PC-3 (cell line): ENCODE measurements at places on chromosomes 1 and 21. TPM values are rescaled to one million over a fixed set of nuclear protein-coding genes. Genes with fewer than 3 reads are reported as not detected.
A peak's percentile ranks its signal among the peaks of the same experiment; 100 is the strongest.

GRCh38 chr1:49728377-49728776, 295.4 kb downstream of the AGBL4 start:
- DNase-seq: peak; percentile 84
- H3K36me3 ChIP-seq: no peaks in the 10 kb centered on the region
- H3K27ac ChIP-seq: peak overlapping the region; percentile 60
- H3K27me3 ChIP-seq: no peaks in the 10 kb centered on the region
- no peak overlapping the region for H3K4me3 ChIP-seq
- peaks cover 13% of the 10 kb centered on the region for H3K4me1 ChIP-seq

The KCNJ15 gene
- total RNA-seq: 0.26 TPM in 1 of 2 replicates, not detected in the other

GRCh38 chr1:188642704-188643103, 1814.0 kb downstream of the PLA2G4A start:
- no peaks in the 10 kb centered on the region for H3K36me3 ChIP-seq
- H3K4me3 ChIP-seq: no peak overlapping the region
- H3K4me1 ChIP-seq: no peaks in the 10 kb centered on the region
- H3K27ac ChIP-seq: no peak overlapping the region
- H3K27me3 ChIP-seq: no peaks in the 10 kb centered on the region

GRCh38 chr1:192263436-192263835, 53.4 kb upstream of the RGS21 start:
- H3K36me3 ChIP-seq: no peaks in the 10 kb centered on the region
- no peak overlapping the region for H3K4me3 ChIP-seq
- H3K27ac ChIP-seq: no peak overlapping the region
- H3K27me3 ChIP-seq: no peaks in the 10 kb centered on the region
- H3K4me1 ChIP-seq: 0 out of 2 replicates have a peak, but pooled peaks cover 4% of the 10 kb centered on the region

GRCh38 chr1:54396261-54396933, 9.8 kb downstream of the SSBP3 start:
- peaks cover 33% of the 10 kb centered on the region for H3K36me3 ChIP-seq
- no peak overlapping the region for H3K27ac ChIP-seq
- H3K4me3 ChIP-seq: no peak overlapping the region
- no peaks in the 10 kb centered on the region for H3K27me3 ChIP-seq
- H3K4me1 ChIP-seq: no peaks in the 10 kb centered on the region

- peaks cover 21% of the 10 kb centered on the region; the same call in 1 of the 2 replicates for H3K36me3 ChIP-seq
- no peak overlapping the region for H3K4me3 ChIP-seq
Observed at GRCh38 chr1:223811634-223812101, 34.1 kb downstream of the TP53BP2 start.

The B3GALT2 gene
- total RNA-seq: not detected in 2 replicates

- H3K4me3 ChIP-seq: no peak overlapping the region
- DNase-seq: no peak
Observed at GRCh38 chr1:35475356-35475755, 81.8 kb downstream of the KIAA0319L start.

DNA sequence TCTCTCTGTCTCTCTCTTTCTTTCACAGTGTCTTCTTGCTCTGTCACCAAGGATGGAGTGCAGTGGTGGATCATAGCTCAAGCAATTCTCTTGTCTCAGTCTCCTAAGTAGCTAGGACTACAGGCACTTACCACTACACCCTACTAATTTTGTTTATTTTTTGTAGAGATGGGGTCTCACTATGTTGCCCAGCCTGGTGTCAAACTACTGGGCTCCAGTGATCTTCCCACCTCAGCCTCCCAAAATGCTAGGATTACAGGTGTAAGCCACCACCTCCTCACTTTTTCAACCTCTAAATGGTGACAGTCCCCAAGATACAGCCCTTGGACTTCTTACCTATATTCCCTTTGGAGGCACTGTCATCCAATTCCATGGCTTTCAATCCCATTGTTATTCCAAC, 50.5 kb upstream of the PUM1 start:
- peaks cover 6% of the 10 kb centered on the region; the same call in 1 of the 2 replicates for H3K4me1 ChIP-seq
- DNase-seq: no peak
- no peaks in the 10 kb centered on the region for H3K36me3 ChIP-seq
- no peaks in the 10 kb centered on the region for H3K27me3 ChIP-seq

DNA sequence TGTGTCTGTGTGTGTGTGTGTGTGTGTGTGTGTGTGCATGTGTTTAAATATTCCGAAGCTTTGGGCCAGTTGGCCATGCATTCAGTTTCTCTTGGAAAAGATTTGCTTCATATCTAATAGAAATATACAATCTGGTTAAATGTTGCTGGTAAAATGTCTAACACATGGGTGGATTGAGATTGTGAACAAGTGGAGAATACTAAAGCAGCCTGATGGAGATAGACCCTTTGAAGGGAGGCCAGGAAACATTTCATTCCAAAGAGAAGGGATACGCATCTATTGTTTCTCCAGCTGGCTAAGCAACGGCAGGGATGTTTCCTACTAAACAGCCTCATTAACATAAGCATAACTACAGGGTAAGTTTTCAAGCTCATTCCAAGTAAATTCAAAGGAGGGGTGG, 257.5 kb upstream of the PTBP2 start:
- no peaks in the 10 kb centered on the region for H3K36me3 ChIP-seq
- H3K4me1 ChIP-seq: no peaks in the 10 kb centered on the region
- H3K27ac ChIP-seq: no peak overlapping the region
- no peak for DNase-seq
- H3K27me3 ChIP-seq: peaks cover 18% of the 10 kb centered on the region; the same call in 1 of the 2 replicates

GRCh38 chr1:225230483-225230882, 197.4 kb downstream of the LBR start:
- H3K27ac ChIP-seq: no peak overlapping the region
- no peak for DNase-seq
- H3K4me1 ChIP-seq: no peaks in the 10 kb centered on the region

DNA sequence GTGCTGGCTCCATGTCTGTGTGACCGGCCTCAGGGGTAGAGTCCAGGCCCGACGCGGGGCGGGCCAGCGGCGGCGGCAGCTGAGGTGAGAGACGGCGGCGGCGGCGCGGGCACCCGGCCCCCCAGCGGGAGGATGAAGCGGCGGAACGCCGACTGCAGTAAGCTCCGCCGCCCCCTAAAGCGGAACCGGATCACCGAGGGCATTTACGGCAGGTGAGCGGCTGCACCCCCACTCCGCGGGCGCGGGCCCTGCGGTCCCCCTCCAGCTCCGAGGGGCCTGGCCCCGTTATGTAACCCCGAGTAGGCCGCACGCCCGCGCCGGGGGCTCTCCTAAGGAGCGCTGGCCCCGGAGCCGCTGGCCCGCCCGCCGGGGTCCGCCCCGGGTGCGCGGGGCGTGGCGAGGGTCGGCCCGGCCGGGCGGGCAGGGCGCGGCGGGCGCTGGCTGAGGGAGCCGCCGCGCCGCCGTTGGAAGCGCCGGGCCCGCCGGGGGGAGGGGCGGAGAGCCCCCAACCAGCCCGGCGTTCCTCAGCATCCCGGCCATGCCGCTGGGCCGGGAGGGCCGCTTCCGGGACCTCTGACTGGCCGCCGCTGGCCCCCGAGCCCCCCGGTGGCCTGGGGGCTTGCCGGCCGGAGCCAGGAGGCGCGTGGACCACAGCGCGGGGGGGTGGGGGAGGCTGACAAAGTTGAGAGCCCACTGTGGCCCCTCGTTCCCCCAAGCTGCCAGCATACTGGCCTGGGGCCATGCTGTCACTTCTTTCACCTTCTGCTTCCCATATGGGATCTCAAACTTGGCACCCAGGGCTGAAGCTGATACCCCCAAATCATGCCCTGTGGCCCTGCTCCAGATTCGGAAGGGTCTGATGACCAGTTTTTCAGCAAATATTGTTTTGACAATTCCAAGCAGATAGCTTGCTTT, 527 bp downstream of the MACO1 start:
- H3K36me3 ChIP-seq: no peaks in the 10 kb centered on the region
- H3K27me3 ChIP-seq: no peaks in the 10 kb centered on the region
- DNase-seq: no peak
- no peak overlapping the region for H3K27ac ChIP-seq

DNA sequence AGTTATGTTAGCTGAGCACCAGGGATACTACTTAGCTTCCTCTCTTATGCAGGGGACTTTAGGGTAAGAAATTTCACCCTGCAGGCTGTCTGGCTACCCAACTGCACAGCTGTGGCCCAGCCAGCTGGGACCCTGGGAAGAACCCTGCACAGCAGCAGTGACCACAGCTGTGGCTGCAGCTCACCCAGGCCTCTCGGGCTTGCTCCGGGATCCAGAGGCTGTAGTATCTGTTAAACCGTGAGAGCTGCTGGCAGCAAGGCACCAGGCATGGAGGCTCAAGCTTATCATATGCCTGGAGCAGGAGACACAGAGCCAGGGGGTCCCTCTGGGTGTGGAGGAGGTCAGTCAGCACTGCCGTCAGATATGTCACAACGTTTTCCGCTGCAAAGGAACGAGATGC, 40.3 kb downstream of the URB1 start:
- no peak overlapping the region for H3K27ac ChIP-seq
- no peak for DNase-seq
- H3K36me3 ChIP-seq: peaks cover 93% of the 10 kb centered on the region
- H3K27me3 ChIP-seq: no peaks in the 10 kb centered on the region
- no peaks in the 10 kb centered on the region for H3K4me1 ChIP-seq
- no peak overlapping the region for H3K4me3 ChIP-seq

GRCh38 chr1:42214447-42214871, 49.9 kb upstream of the GUCA2A start:
- 0 out of 2 replicates have a peak, but pooled peaks cover 2% of the 10 kb centered on the region for H3K36me3 ChIP-seq
- H3K27me3 ChIP-seq: no peaks in the 10 kb centered on the region
- H3K27ac ChIP-seq: peak overlapping the region; percentile 64
- peaks cover 39% of the 10 kb centered on the region for H3K4me1 ChIP-seq
- no peak overlapping the region for H3K4me3 ChIP-seq

- H3K4me3 ChIP-seq: no peak overlapping the region
- H3K27me3 ChIP-seq: no peaks in the 10 kb centered on the region
- no peak for DNase-seq
- H3K36me3 ChIP-seq: peaks cover 36% of the 10 kb centered on the region
Observed at GRCh38 chr1:155313261-155313660, 4.6 kb downstream of the FDPS start.
